ENCODE measurements at places on chromosomes 1 and 21. TPM values are rescaled to one million over a fixed set of nuclear protein-coding genes. Genes with fewer than 3 reads are reported as not detected.

The DIO1 gene
- total RNA-seq = not detected

The COL6A2 gene
- 720 TPM for total RNA-seq

The CAPN9 gene
- not detected for total RNA-seq

GRCh38 chr1:15681349-15682292 lies 2.5 kb upstream of the PLEKHM2 start:
- no peak for ATAC-seq

DNA sequence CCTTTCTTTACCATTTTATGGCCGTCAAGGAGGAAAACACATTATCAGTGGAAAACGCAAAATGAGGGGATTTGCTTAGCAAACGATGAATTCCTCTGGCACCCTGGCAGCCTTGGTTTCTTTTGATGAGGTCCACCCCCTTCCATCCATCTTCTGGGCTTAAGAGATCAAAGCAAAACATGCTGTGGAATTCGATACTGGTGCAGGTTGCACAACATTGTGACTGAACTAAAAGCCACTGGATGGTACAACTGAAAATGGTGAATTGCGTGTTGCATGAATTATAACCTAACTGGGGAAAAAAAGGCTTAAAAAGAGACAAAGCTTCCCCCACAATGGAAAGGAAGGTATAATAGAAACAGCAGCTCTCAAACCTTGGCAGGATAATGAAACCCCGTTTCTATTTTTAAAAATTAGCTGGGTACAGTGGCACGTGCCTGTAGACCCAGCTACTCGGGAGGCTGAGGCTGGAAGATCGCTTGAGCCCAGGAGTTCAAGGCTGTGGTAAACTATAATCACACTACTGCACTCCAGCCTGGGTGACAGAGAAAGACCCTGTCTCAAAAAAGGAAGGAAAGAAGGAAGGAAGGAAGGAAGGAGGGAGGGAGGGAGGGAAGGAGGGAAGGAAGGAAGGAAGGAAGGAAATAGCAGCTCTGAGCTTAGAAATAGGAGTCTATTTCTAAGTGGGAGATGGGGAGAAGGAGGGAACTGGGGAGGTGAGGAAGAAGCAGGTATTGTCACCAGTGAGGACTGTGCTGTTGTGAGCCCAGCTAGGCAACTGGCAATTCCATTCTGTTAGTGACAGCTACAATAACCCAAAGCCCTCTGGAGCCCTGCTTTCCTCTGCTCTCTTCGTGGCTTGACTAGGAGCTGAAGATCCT lies 29.0 kb upstream of the LGALS8 start:
- ATAC-seq = no peak

GRCh38 chr1:5002676-5003075 lies 348.3 kb downstream of the AJAP1 start:
- ATAC-seq = no peak

- peak; percentile 74 for ATAC-seq
Measured at GRCh38 chr1:175072099-175072951, 4.7 kb downstream of the TNN start.

- no peak for ATAC-seq
Measured at GRCh38 chr1:86289161-86289560, 107.0 kb downstream of the ODF2L start.

DNA sequence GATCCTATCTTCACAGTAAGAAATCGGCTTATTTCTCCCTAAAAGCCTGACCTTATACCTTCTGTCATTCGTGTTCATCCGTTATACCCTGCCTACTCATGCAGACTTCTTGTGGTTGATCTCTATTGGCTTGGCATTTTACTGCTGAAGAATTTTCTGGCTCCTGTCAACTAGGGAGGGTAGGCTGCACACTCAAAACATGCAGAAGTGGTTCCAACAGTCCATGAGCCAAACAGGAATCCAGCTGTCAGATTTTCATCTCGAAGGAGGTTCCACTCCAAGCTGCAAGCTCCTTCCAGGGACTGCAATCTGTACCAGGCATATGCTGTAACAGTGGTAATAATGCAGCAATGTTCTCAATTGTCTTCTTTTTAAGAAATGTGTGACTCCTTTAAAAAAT lies 10.1 kb downstream of the DNAJC11 start:
- ATAC-seq = no peak

DNA sequence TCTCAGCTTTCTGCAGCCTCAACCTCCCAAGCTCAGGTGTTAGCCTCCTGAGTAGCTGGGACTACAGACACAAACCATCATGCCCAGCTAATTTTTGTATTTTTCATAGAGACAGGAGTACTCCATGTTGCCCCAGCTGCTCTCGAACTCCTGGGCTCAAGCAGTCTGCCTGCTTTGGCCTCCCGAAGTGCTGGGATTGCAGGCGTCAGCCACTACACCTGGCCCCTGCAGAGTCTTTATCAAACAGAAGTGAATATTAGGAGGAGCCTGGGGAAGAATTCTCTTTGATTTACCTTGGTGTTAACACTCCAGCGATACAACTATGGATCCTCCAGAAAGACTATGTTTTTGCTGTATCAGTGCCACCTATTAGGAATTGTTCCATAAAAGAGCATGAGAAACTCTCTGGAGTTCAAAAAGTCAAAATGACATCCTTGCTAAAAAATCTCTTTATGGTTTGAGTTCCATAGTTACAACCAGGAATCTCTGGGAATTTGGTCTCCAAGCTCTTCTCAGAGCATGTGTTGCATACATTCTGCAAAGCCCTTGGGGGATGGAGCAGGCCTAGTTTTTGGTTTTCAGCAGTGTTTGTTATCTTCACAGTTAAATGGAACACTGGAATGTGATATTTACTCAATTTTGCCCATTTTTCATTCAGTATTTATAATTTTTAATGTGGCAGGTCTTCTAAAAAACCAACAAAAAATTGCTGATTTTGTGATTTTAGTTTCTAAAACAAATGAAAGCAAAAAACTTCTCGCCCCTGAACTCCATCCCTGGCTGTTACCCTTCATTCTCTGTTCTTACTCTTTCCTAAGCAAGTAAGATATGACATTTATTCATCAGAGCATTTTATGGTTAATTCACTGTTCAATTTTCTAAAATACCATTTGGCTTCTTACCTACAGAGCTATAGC lies 77.3 kb downstream of the OLFML2B start:
- ATAC-seq = no peak

- no peak for ATAC-seq
Measured at GRCh38 chr1:12745126-12745991, 641 bp upstream of the CFAP107 start.

GRCh38 chr1:109886827-109887226 lies 23.8 kb upstream of the CSF1 start:
- ATAC-seq = no peak
